NCI-H2107 (cell line): ENCODE measurements at places on chromosomes 3 and 15.

- no peak for DNase-seq
These were observed 85.1 kb downstream of the OXNAD1 start for GRCh38 chr3:16349986-16350596.

DNA sequence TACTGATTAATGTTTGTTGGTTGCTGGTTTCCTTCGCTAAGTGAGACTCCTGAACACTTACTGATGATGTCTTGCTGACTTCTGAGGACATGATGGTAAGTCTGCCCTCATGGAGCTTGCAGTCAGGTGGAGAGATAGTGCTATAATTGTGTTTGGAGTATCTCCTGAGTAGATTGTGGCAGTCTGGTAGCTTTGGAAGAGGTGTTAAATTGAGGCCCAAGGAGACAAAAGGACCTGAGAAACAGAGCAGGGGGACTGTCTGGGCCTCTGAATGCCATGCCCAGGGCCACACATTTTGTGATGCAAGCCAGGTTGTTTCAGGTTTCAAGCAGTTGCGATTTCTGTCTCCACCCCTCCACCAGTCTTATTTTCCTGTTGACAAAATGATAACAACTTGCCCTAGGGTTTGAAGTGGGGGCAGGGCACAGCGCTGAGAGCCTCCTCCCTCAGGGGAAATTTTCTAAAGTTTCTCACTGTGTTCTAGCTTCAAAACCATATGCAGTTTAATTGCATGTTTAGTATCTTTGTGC is 16.7 kb downstream of the SMAD3 start:
- DNase-seq, result no peak

DNA sequence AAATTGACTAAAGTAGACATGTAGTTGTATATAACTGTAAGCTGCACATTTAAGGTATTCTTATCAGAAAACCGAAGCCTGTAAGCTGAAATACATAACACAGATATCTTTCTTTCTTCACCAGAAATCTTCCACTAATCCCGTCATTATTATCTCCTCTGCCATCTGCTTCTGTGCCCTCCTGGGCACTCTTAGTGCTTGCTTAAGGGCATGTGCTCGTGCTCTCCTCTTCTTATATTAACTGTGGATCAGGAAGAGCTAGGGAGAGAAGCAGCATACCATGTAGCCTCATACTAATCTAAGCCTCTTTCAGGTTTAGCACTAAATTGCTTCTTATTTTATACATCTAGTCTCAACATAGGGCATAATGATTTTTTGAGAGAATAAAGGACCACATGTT is 60.8 kb downstream of the RIOX2 start:
- no peak for DNase-seq

DNA sequence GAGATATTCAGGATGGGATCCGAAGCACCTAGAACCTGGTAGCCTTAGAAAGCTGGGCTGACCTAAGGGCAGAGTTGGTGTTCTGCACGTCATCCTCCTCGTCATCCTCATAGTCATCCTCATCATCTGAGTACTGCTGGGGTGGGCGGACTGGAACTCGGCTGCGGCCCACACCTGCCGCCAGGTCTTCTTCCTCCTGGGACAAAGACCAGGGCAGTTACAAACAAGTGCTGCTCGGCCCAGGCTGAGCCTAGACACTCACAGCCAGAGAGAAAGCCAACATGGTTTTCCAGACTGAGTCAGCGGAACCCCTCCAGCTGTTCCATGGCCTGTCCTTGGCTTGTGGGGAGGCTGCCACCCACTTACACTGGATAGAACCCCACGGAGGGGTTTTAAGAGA is 40.5 kb downstream of the SEMA3G start:
- DNase-seq, result no peak

DNA sequence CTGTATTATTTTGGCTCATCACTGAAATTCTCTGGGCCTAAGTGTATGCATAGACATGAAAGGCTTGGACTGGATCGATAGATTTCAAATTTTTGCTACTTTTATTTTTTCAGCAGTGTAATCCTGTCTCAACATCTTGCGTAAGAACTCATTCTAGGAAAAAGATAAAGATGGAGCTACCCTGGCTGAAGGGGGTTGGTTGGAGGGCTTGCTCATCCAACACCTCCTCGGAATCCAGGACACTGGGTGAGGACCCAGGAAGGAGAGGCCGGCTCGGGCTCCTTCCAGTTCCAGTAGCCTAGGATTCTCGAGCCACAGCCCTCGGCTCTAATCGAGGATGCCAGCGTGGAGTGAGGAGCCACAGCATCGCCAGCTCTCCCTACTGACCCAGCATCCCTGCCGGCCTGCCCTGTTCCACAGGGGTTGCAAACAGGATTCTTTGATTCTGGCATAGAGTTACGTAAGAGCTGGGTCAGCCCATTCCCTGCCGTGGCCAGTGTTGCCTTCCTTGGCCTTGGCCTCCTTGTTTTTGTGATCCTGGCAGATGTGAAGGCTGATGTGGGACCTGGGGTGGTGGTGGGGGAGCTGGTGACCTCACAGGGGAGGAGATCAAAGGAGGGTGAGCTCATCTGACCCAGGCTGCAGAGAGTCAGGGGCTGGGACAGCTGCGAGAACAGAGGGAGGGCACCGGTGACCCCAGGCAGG is 149.5 kb downstream of the ALDH1A2 start:
- no peak for DNase-seq
